ENCODE measurements at places on chromosomes 7 and 10.

DNA sequence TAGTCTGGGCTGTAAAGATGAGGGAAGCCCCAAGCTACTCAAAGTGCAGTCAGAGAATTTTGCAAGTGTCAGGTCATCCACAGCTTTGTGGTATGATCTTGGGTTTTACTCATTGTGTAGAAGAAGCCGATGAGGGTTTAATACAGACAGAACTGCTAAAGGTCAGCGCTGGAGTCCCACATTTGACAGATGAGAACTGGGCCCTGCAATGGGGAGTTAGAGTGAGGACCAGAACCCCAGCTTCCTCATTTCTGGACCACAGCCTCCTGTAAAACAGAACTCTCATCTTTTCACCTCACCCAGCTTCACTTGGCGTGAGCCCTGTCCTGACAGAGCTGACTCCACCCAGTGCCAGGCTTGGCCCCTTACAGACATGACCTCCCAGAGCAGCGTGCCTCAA, 20.1 kb downstream of the LRRC20 start:
- no peak for DNase-seq

DNA sequence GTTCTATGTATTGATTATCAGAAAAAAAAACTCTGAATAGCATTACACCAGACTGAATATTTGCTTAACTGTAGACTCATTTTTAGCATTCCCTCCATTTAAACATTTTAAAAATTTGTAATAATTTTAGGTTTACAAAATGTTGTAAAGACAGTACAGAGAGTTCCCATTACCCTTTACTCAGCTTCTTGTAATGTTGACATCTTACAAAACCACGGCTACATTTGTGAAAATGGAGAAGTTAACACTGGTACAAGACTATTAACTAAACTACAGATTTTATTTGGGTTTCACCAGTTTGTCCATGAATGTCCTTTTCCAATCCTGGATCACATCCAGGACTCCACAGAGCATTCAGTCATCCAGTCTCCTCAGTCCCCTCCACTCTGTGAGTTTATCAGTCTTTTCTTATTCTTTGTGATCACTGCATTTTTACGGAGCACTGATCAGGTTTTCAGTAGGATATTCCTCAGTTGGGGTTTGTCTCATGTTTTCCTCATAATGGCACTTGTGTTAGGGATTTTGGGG, 130.0 kb upstream of the EEPD1 start:
- no peak for DNase-seq

DNA sequence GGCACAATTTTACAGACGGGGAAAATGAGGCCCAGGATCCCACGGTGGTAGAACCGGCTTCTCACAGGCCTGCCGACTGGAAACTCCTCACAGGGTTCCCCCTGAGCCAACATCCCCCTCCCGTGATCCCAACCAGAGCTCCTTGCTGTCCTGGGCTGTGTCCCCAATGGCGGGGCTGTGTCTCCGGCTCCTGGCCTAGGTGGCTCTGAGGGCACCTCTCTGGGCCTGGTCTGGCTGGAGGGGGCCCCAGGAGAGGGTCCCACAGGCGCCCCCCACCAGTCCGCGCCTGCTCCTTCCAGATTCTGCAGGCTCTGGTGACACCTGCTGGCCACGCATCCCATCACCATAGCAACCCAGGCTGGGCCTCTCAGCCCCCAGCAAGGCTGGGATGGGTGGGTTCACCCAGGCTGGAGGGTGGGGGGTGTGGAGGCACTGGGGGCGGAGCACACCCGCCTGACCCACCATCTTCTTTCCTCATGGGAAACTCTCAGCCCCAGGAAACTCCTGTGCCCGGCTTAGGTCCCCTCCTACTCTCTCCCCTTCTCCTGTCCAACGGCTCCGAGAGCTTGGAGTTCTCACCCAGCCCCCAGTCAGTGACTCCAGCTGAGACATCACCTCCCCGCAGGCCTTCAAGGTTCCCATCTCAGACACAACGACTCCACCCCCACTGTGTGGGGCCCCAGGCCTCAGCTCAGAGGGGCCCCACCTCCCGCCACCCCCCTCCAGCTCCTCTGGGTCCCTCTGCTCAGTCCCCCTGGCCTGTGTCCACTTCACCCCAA, 27.1 kb upstream of the TNRC18 start:
- DNase-seq = no peak

DNA sequence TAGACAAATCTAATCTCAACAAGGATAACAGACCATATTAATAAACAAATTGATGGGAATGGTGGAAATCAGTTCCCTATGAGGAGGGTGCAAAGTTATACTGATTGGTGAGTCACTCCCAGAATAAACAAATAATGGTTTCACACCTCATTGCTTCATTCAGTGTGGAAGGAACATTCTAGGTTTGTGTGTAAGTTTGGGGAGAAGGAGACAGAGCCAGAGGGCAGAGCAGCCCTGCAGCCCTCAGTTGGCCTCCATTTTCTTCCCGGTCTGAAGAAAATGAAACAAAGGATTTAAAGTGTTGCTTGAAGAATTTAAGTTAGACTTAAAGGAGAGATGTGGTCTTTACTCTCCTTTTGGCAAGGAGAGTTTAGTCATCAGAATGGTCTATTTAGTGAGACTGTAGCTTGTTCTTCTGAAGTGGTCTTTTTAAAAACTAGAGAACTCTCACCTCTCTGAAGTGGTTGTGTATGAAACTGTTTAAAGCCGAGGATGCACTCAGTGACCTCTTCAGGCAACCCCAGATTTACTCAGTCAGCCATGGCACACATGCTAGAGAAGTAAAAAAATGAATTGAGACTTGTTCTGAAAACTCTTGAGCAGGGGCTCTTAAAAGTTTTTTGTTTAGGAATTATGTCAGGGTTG, 27.2 kb downstream of the IKZF1 start:
- DNase-seq = no peak

- DNase-seq = no peak
These were observed 4.7 kb downstream of the MICALL2 start for GRCh38 chr7:1454542-1454941.

All from NCI-H1436 treated with DMSO at 0.1 percent for 48 hours (cell line).